Dermis microvascular lymphatic vessel endothelial cell (primary cell): ENCODE measurements at places on chromosomes 5 and 9. TPM values are rescaled to one million over a fixed set of nuclear protein-coding genes. Genes with fewer than 3 reads are reported as not detected.

Gene ESM1
- total RNA-seq, result 69.5 and 73.0 TPM in 2 replicates

Gene UNC13B
- total RNA-seq, result 15.5 and 18.2 TPM in 2 replicates

Gene RAB3C
- under 0.01 and 0.38 TPM in 2 replicates for total RNA-seq

Gene IFNA21
- total RNA-seq, result not detected in 2 replicates

Gene NTNG2
- under 0.01 and 0.77 TPM in 2 replicates for total RNA-seq

Gene SPATA31A3
- total RNA-seq, result not detected in 2 replicates

Gene CAMK4
- under 0.01 and 0.13 TPM in 2 replicates for total RNA-seq

Gene TRMO
- total RNA-seq, result 11.8 and 14.4 TPM in 2 replicates

Gene SMARCA2
- total RNA-seq, result 51.3 and 64.7 TPM in 2 replicates

Gene TMEM215
- total RNA-seq, result not detected in 2 replicates

Gene AMBP
- not detected in 2 replicates for total RNA-seq

Gene GRM6
- not detected in 2 replicates for total RNA-seq

Gene LURAP1L
- 2.5 and 2.6 TPM in 2 replicates for total RNA-seq

GRCh38 chr5:145854651-145855258 is 18.1 kb downstream of the GRXCR2 start:
- no peak for DNase-seq

DNA sequence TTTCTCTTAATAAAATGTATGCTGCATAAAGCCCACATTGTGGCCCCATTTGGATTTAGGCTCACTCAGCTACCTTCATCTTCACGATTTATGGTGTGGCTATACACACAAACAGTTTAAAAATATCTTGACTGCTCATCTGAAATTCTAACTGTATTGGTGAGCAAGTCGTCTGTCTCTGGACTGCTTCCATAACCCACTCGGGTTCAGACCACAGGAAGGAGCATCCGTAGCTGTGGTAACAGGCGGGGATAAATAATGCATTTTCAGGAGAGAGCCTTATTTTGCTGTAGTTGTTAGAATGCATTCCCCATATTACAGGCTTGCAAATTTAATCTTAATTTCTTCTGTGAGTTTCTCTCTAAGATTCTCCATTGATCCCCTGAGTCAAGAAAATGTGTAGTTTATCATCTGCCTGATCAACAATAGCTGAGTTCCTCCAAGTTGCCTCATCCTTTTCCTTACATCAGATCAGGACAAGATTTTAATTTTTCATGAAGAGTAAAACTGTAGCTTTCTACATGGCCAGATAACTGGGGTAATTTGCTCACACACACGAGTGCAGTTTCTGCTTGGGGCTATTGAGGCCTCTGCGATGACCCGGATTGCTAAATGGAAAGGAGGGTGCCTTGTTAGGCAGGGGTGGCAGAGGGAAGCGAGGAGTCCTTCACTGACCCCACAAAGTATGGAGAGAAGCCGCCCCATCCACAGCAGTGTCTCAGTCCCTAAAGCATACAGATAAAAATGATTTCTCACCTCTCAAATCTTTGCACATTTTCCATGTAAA is 133.9 kb downstream of the FSTL4 start:
- DNase-seq, result no peak

- peak; percentile 27 for DNase-seq
These were observed 53.3 kb upstream of the SPATA31D4 start for GRCh38 chr9:81874931-81875330.

DNA sequence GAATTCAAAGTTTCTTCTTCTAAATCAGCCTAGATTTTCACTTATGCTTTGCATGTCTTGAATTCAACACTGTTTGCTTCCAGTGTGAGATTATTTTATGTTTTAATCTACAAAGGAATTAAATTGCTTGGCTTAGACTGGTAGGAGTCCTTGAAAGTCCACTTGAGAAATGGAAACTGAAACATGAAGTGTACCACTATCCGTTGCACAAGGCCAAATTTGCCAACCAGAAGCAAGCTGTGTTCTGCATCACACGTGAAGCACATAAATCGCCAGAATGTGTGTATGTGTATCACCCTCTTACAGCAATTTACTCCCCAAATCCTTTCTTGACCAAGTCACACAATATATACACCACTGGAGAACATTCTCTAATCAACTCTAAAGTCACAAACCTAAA is 10.3 kb downstream of the SEMA6A start:
- no peak for DNase-seq

DNA sequence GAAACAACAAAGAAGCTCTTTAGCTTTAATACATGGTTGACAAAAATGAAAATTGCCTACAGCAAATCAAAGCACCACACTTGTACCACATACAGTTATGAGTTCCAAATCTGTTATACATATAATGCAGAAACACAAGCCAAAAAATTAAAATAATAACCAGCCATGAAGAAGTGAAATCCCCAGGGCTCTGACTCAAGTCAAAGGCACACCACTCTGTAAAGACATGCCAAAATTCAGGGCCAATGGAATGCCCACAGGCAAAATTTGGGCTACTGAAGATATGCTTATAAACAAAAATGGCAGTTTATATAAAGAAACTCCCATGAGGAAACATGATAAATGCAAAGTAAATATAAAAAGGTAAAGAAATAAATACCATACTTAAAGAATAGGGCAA is 29.0 kb downstream of the THBS4 start:
- no peak for DNase-seq

GRCh38 chr5:155136216-155136850 is 122.8 kb downstream of the KIF4B start:
- DNase-seq, result no peak

DNA sequence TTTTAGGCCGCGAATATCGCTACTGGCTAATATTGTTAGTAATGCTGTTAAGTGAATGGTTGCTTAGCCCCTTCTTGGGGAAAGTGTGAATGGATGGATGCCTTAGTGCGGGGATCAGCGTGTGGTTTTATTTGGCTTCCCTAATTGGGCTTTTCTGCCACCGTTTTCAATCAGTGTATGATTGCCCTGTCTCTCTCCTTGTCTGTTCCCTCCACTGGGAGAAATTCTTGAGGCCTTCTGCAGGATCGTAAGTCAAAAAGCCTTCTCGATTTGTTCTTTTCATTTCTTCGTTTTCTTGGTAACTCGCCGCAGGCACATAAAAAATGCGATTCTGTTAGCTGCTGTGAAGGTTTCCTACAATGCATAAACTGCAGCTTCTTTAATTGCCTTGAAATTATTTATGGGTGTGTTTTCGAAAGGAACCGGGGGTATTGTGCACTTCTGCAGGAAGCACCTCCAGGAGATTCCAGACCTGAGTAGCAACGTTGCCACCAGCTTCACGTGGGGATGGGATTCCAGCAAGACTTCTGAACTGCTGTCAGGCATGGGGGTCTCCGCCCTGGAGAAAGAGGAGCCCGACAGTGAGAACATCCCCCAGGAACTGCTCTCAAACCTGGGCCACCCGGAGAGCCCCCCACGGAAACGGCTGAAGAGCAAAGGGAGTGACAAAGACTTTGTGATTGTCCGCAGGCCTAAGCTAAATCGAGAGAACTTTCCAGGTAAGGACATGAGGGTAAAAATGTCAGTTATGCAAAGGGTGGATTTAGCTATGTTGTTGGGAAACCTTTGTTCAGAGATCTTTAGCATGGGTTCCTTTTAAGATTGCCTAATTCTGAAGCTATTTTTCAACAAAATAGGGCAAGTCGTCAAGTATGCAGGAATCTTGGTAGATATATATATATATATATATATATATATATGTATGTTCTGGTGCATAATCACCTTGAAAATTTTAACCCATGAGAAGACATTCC is 700 bp downstream of the SKP2 start:
- DNase-seq, result no peak

GRCh38 chr9:81589819-81590218 is 99.5 kb downstream of the TLE1 start:
- no peak for DNase-seq

- DNase-seq, result no peak
These were observed 3.9 kb downstream of the GLIPR2 start for GRCh38 chr9:36140086-36141084.

- peak; percentile 69 for DNase-seq
These were observed 43.3 kb downstream of the ANKRD33B start for GRCh38 chr5:10607023-10607665.

- DNase-seq, result no peak
These were observed 5.9 kb upstream of the ERAP2 start for GRCh38 chr5:96870094-96871026.

- DNase-seq, result no peak
These were observed 260.0 kb downstream of the TRPM3 start for GRCh38 chr9:70861376-70861775.

DNA sequence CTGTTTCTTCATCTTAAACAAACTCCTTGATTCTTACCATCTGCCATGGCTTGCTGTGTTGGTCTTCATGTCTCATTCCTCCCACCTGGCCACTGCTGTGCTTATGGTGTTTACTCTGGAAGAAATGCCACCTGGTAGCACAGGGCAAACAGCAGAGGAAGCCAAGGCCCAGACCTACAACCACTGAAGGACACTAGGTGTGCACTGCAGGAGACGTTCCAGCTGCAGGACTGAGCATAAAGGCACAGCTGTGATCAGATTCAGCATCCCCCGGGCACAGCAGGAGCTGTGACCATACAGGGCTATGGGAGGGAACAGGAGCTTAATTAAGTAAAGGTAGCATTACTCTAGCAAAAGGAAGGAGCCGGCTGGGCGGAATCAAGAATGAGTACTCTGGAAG is 12.6 kb upstream of the GNAQ start:
- DNase-seq, result no peak

- peak; percentile 2 for DNase-seq
These were observed 142.9 kb downstream of the CAMK4 start for GRCh38 chr5:111367115-111367514.

DNA sequence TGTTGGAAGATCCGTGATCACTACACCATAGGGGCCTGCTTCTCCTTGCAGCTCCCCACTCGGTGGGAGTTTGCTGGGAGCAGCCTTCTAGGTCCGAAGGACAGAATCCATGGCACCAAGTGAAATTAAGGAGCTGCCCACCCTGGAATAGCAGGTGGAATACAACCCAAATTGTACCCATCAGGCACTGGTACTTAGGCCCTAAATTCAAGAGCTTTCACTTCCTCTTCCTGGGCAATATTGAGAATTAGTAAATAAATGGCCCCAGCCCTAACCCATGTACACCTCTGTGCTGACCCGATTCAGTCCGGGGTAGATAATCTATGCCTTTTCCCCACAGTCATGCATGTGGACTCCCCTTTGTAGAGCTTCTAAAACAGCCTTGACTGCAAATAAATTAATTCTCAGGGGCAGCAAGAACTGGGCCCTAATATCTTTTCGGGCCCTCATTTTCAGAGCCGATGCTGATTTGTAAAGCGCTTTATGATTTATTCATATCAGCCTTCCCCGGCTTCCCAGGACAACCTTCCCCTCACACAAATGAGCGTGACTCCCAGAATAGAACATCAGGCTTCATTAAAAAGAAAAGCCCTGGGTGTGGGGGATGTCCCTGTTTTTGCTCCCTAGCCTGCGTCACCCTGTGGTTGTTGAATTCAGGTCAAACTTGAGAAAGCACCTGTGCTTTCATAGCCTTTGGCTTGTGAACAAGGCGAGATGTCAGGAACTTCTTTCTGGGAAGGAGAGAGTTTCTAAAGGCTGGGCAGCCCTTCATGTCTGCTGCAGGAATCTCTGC is 126.1 kb upstream of the TBC1D2 start:
- no peak for DNase-seq

DNA sequence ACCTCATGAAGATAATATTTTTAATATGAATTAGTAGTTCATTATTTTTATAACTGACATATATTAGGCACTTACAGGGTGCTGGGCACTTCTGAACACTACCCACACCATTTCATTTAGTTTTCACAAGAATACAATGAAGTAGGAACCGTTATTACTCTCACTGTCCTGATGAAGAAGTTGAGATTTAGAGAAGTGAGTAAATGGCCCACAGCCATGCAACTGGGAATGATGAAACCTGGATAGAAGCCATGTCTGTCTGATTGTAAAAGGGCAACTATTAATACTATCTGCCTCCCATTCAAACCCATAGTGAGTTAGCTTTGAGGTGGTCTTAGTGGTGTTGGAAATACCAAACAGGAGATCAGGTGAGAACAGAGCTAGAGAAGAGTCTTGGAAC is 29.6 kb upstream of the OTULINL start:
- DNase-seq, result no peak

GRCh38 chr9:13139641-13140171 is 139.8 kb downstream of the MPDZ start:
- no peak for DNase-seq

DNA sequence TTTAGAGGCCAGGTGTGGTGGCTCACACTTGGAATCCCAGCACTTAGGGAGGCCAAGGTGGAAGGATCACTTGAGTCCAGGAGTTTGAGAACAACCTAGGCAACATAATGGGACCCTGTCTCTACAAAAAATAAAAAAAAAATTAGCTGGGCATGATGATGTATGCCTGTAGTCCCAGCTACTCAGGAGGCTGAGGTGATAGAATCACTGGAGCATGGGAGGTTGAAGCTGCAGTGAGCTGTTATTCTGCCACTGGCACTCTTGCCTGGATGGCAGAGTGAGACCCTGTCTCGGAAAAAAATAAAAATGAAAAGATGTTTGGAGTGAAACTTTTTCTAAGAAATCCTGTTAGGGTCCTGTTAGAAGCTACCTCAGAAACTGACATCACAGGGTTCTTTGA is 24.2 kb downstream of the OCLN start:
- no peak for DNase-seq

GRCh38 chr9:137333016-137333671 is 31.1 kb upstream of the NRARP start:
- no peak for DNase-seq

GRCh38 chr9:85516455-85516854 is 225.3 kb downstream of the AGTPBP1 start:
- DNase-seq, result no peak

DNA sequence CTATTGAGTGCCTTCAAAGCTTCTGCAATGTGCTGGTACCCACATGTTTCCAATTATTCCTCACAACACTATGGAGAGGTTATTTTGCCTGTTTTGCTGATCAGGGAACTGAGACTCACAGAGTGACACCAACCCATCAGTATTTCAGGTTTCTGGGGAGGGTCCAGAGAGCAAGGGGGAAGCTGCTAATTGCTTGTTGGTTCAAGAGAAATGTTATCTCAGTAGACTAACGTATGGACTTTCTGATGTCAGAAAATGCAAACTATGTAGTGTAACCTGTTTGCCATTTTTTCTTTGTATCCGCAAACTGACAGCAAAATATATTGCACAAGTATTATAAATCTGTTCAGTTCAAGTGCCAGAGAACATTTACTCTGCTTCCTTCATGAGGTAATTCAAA is 108.3 kb upstream of the MSX2 start:
- no peak for DNase-seq

- DNase-seq, result no peak
These were observed 1.9 kb upstream of the ARSI start for GRCh38 chr5:150304481-150305081.

GRCh38 chr5:117681431-117682254 is 1107.0 kb upstream of the SEMA6A start:
- no peak for DNase-seq
